ENCODE measurements at places on chromosomes 7 and 10.

DNA sequence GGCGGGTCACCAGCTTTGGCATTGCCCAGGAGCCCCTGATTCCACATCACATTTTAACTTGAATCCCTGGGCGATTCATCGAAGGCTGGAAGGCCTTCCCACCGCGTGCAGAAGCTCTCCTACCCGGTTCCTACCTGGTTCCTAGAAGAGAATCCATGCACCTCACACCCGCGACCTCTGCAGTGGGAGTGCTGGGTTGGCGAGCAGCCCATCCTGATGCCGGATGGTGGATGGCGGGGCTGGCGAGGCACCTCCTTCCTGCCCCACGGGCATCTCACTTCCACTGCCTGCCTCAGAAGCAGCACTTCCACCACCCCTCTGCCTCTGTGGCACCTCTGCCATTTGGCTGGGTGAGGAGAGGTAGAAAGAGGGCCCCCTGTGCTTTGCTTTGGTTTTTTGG is 32.0 kb downstream of the NUB1 start:
- no peak for DNase-seq

- peak; percentile 99 for DNase-seq
These were observed 64.8 kb upstream of the DNAJB6 start for GRCh38 chr7:157271991-157272324.

DNA sequence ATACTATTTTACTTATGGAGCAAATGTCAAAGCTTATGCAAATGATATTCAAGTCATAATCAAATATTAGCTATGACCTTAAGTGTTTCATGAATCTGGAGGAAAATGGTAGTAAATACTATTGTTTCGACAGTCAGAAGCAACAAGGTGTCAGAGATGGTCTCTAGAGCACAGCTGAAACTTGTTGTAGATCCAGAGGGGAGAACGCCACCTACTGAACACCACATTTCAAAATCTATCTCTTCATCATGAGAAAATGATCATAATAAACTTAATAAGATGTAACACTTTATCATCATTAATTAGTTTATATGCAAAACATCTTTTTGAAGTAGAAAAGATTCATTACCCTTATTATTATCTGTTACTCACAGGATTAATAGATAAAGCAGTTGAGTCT is 418.7 kb downstream of the GATA3 start:
- DNase-seq: no peak

GRCh38 chr7:29574659-29575058 is 11.0 kb downstream of the PRR15 start:
- DNase-seq: no peak

DNA sequence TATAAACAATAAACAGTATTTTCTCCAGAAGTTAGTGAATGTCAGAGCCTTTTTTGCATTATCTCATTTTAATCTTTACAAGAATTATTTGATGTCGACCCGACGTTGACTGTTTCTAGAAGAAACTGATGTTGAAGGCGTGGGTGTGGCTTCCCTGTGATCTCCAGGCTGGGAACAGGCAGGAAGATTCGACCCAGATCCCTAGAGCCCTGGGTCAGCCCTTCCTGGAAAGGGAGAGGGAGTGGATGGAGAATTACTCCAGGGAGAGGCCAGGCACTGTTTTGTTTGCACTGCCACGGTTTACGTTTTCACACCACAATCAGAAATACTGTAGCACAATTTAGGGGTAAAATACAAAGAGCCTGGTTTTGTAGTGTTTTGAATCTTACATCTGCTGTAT is 133.1 kb downstream of the ADARB2 start:
- no peak for DNase-seq

DNA sequence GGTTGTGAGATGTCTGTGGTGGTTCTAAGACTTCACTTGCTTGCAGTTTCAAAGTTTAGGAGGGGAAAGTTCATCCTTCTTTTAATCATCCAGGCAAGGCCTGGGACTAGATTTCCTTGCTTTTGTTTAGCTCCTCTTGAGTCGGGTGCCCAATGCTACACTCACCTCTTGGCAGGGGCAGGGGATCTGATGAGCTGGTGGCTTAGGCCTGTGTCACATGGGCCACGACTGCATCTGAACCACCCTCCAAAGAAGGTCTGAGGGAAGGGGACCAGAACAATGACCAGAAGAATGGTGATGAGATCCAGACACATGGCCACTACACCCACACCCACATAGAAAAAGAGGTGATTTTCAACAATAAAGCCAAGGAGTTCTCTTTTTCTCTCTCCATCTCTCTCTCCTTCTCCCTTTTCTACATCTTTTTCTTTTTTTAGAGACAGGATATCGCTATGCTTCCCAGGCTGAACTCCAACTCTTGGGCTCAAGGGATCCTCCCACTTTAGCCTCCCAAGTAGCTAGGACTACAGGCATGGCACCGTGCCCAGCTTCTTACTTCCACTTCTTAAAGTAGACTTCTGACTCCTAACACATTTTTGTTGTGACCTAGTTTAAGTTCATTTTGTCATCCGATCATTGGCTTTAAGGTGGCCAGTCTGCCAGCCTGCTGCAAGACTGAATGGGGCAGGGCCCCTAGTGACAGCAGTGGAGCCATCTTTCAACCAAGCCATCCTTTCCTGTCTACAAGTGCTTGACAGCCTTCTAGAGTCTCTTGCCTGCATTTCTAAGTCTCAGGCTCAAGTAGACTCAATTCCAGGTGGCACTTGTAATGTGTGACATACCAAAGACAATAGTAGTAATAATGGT is 350.9 kb downstream of the RNLS start:
- DNase-seq: peak; percentile 28

- no peak for DNase-seq
These were observed 273.4 kb upstream of the SORCS1 start for GRCh38 chr10:107437921-107438320.

DNA sequence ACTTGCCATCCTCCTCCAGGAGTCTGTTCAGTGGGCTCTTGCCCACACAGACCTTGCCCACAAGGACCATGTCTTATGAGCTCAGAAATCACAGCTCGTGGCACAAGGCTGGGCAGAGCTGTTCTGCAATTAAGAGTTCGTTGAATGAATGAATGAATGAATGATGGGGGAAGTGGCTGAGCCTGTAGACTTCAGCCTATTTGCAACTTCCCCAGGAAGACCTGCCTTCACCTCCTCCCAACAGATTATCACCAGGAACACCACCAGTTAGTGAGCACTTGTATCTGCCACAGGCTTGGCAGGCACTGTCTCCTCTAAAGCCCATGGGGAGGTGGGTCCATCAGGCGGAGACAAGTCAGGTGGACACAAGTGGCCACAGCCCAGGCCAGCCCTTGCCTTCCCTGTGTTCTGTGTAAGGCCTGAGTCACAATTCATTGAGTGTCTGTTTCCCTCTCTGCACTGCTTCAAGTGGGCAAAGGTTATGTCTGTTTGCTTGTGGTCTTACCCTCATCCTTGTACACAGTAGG is 1.8 kb upstream of the FGF8 start:
- DNase-seq: no peak

GRCh38 chr7:131897016-131897789 is 340.8 kb upstream of the PODXL start:
- peak; percentile 32 for DNase-seq

- no peak for DNase-seq
These were observed 265.4 kb downstream of the INHBA start for GRCh38 chr7:41437257-41438196.

GRCh38 chr7:85776691-85777345 is 590.0 kb upstream of the SEMA3D start:
- no peak for DNase-seq

GRCh38 chr10:109957092-109957797 is 33.9 kb upstream of the XPNPEP1 start:
- DNase-seq: no peak

DNA sequence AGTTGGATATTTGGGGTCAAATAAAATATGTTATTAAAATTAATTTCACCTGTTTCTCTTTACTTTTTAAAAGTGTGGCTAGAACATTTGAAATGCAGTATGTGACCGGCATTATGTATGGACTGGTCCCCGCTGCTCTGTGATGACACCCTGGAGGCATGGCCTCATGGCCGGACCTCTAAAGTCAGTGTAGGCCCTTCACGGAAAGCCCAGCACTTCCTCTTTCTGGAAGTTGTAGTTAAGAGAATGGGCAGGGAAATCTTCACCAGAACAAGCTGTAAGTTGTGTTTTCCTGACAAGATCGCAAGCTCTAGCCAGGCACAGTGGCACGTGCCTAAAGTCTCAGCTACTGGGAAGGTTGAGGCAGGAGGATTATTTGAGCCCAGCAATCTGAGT is 38.3 kb upstream of the SRGN start:
- no peak for DNase-seq

GRCh38 chr7:77658928-77659327 is 37.3 kb upstream of the RSBN1L start:
- no peak for DNase-seq

DNA sequence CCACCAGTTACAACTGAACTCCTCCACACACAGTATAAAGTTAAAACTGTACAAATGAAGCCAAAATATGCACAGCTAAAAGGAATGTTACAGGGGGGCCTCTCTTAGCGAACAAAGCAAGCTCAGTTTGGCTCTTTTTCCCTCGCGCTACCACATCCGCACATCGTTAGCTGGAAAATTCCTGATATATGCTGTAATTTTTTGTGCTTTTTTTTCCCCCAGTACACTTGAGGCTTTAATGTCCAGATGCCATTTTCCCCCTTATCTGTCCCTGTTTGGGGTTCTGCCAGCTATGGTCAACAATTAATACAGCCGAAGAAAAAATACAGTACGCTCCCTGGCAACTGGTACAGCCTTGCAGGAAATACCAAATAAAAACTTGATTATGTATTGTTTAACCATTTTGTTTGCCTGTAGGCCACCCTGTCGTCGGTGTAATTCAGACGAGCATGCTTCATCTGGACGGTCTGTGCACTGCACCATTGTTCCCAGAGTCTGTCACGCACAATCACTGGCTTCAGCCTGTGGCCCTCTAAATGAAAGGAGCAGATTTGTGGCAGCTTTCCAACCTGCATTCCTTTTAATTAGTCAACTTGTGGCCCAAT is 108.1 kb upstream of the FAM133B start:
- DNase-seq: peak; percentile 80

- no peak for DNase-seq
These were observed 71.1 kb upstream of the TFEC start for GRCh38 chr7:116101704-116102103.

GRCh38 chr7:113880559-113880958 is 38.2 kb downstream of the PPP1R3A start:
- DNase-seq: no peak

DNA sequence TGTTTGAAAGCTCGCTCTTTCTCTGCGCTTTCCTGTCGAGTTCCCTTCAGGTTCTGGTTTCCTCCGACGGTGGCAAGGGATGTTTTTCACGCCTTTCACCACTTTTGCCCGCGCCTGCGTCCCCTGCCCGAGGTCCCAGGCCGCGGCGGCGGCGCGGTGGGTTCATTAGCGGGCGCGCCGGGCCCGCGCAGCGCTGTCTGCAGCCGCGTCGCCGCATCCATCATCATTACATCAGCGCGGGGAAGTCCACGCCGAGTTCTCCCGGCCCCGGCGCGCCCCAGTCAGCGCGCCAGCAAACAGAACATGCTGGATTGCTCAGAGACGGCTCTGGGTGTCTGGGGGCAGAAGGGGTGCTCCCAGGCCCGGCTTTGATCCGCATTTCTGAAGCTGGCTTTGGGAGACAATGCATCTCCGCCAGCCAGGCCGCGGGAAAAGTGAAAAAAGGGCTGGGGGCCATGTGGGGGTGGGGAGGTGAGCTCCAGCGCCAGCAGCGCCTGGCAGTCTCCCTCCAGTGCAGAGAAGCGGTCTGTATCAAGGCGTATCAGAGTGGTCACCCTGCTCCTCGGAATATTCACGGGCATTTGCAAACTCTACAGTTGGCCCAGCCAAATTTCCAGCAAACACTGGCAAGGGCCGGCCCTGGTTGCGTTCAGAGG is 8.9 kb downstream of the GLI3 start:
- DNase-seq: peak; percentile 15

DNA sequence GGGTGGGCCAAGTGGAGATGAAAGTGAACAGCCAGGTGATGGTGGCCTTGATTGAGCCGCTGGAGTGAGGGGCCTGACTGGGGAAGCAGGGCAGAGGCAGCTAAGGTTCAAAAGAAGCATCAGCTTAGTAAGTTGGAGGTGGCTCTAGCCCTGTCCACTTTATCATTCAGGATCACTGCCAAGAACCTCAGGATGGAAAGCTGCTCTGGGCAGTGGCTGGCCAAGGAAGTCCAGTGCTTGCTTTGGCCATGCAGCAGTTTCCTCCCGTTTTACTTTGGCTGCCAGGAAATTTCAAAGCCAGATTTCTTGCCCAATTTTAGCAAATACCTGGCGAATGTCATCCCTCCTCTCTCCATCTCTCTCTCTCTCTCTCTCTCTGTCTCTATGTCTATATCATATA is 384.9 kb downstream of the PLXNA4 start:
- DNase-seq: no peak

Data from brain microvascular endothelial cell (primary cell).